ENCODE measurements at places on chromosomes 6 and 20. TPM values are rescaled to one million over a fixed set of nuclear protein-coding genes. Genes with fewer than 3 reads are reported as not detected.

Gene PET117
- 19.4 TPM for total RNA-seq

Gene ITPA
- 54.4 TPM for total RNA-seq

Gene SNAI1
- total RNA-seq, result 1.6 TPM

Gene CGA
- total RNA-seq, result not detected

DNA sequence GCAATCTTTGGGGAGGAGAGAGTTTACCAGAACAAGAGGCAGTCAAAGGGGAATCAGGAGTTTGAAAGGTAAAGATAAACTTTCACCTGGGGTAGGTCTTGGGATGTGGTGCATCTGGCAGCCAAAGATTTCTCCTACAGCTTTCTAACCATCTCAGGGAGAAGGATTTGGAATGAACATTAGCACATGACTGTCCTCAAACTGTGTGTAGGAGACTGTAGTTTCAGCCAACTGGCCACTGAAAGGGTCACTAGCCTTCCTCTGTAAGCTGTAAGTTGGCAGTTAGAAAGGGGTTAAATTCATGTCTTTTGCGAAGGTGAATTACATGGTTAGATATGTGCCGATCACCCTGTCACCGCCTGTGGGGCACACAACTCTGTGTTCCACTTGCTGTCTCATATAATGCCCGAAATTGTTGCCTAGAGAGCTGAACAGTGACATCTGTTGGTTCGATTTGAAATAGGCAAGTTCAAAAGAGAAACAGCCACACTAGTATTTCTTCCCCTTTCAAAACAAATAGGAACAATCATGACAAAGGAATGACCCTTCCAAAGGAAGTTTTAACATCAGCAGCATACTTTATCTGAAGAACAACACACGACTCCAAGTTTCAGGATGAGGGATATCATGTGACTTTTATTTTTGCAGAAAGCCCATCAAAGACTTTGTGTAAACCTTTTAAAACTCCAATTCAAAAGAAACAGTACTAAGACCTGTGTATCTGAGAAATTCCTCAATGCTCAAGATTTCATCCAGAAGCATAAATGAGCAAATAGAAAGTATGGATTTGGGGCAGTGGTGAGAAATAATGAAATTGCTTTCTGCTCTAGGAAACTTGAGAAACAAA is 1.1 kb upstream of the OPN5 start:
- peak; percentile 67 for DNase-seq

DNA sequence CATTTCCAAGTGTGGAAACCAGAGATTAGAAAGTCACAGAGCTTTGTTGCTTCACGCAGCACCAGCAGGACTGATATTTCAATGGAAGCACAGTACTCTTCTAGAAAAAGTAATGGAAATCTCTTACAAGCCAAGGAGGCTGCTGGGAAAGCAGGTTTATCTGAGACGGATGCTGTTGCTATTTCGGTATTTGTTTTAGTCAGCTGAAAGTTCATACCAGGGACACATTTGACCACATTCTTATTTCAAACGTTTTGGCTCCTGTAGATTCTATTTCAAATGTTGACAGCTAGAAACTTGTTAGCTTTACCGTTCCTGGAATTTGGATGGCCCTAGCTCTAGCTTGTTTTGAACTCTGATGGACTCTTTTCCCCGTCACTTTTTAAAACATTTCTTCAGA is 3.7 kb upstream of the TMEM242 start:
- DNase-seq, result no peak

- DNase-seq, result no peak
These were observed 118.5 kb downstream of the FOXA2 start for GRCh38 chr20:22465622-22466446.

DNA sequence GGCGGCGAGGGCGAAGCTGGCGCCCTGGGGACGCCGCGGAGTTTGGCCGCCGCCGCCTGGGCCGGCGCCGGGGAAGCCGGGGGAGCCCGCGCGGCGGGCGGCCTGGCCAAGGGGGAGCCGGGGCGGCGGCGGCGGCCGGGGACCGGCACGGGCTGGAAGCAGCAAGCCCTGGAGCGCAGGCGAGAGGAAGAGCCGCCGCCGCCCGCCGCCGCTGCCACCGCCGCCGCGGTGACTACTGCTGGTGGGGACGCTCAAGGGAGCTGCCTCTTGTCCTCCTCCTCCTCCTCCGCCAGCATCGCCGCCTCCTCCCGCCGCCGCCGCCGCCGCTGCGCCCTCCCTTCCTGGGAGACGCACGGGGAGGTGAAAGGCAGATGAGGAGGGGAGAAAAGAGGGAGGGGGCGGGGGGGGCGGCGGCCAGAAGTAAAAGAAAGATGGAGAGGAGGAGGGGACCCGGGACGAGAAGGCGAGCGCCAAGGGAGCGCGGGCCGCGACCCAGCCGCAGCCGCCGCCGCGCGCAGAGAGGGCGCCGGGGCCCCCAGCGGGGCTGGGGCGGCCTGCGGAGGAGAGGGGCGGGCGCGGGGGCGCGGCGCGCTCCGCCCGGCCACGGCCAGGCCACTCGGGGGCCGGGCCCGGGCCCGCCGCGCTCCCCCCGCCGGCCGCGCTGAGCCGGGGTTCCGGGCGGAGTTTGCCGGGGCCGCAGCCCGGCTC is 846 bp downstream of the PDE10A start:
- no peak for DNase-seq

- no peak for DNase-seq
These were observed 11.3 kb downstream of the MBOAT1 start for GRCh38 chr6:20200761-20201630.

All from OCI-LY7 (cell line).